ENCODE measurements at places on chromosomes 7 and 10. TPM values are rescaled to one million over a fixed set of nuclear protein-coding genes. Genes with fewer than 3 reads are reported as not detected.

The VSTM4 gene
- total RNA-seq: 0.38 TPM

The SLC39A12 gene
- total RNA-seq: not detected

The VCL gene
- 242 TPM for total RNA-seq

The CPXM2 gene
- not detected for total RNA-seq

The PNLIP gene
- total RNA-seq: 0.16 TPM

The FRG2B gene
- 0.15 TPM for total RNA-seq

The SFXN3 gene
- 40.8 TPM for total RNA-seq

The CTAGE6 gene
- not detected for total RNA-seq

The BHLHA15 gene
- 0.39 TPM for total RNA-seq

The AKR1B15 gene
- total RNA-seq: 43.4 TPM

The PTPN20 gene
- total RNA-seq: 3.7 TPM

The SFTPA2 gene
- not detected for total RNA-seq

The PON3 gene
- 35.7 TPM for total RNA-seq

The GJD4 gene
- not detected for total RNA-seq

The GIMAP7 gene
- not detected for total RNA-seq

The MYL10 gene
- total RNA-seq: not detected

The NPY gene
- total RNA-seq: not detected

The CFAP70 gene
- total RNA-seq: 0.13 TPM

The EBLN1 gene
- total RNA-seq: not detected

The SFMBT2 gene
- 8.8 TPM for total RNA-seq

The NEURL1 gene
- 0.78 TPM for total RNA-seq

The HOXA3 gene
- total RNA-seq: 6.2 TPM

The GIMAP6 gene
- not detected for total RNA-seq

The GRM3 gene
- not detected for total RNA-seq

The OR2A1 gene
- not detected for total RNA-seq

The TAS2R41 gene
- total RNA-seq: not detected

The PARG gene
- 22.2 TPM for total RNA-seq

The DDIT4 gene
- 420 TPM for total RNA-seq

The CALCR gene
- total RNA-seq: 0.05 TPM

The NUDT1 gene
- total RNA-seq: 98.7 TPM

The PTF1A gene
- total RNA-seq: not detected

The ATXN7L1 gene
- total RNA-seq: 5.8 TPM

The OPN4 gene
- not detected for total RNA-seq

The FAM25C gene
- total RNA-seq: 1.7 TPM

The METTL27 gene
- 10.2 TPM for total RNA-seq

The XRCC2 gene
- 5.2 TPM for total RNA-seq

The HOXA4 gene
- 1.6 TPM for total RNA-seq

The FKBP6 gene
- not detected for total RNA-seq

The BAIAP2L1 gene
- total RNA-seq: 44.4 TPM

The TMEM248 gene
- total RNA-seq: 85.8 TPM

The SPDYE5 gene
- total RNA-seq: not detected

The MUC3A gene
- 13.2 TPM for total RNA-seq

The PITRM1 gene
- total RNA-seq: 82.2 TPM

The PRKCQ gene
- 4.5 TPM for total RNA-seq
